ENCODE measurements at places on chromosomes 11 and 22. TPM values are rescaled to one million over a fixed set of nuclear protein-coding genes. Genes with fewer than 3 reads are reported as not detected.
A peak's percentile ranks its signal among the peaks of the same experiment; 100 is the strongest.

GRCh38 chr11:71144010-71144409, 108.4 kb downstream of the SHANK2 start:
- no peaks in the 10 kb centered on the region for H3K4me1 ChIP-seq
- no peaks in the 10 kb centered on the region for H3K27me3 ChIP-seq
- H3K36me3 ChIP-seq = no peaks in the 10 kb centered on the region
- H3K4me3 ChIP-seq = no peak overlapping the region
- no peak overlapping the region for H3K27ac ChIP-seq

The CCDC116 gene
- total RNA-seq = 0.20 TPM

DNA sequence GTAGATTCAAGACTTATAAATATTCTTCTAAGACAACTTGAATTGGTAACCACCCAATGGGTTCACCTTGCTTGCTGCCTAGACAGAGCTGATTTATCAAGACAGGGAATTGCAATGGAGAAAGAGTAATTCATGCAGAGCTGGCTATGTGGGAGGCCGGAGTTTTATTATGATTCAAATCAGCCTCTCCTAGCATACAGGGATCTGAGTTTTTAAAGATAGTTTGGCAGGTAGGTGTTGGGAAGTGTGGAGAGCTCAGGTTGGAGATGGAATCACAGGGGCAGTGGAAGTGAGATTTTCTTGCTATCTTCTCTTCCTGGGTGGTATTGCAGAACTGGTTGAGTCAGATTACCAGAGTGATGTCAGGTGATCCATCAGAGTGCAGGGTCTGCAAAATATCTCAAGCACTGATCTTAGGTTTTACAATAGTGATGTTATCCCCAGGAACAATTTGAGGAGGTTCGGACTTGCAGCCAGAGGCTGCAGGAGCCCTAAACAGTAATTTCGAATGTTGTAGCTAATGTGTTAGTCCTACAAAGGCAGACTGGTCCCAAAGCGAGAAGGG, 1448.6 kb upstream of the RAG2 start:
- no peak overlapping the region for H3K4me3 ChIP-seq
- H3K27me3 ChIP-seq = no peaks in the 10 kb centered on the region
- no peaks in the 10 kb centered on the region for H3K36me3 ChIP-seq
- no peak overlapping the region for H3K27ac ChIP-seq
- no peaks in the 10 kb centered on the region for H3K4me1 ChIP-seq

DNA sequence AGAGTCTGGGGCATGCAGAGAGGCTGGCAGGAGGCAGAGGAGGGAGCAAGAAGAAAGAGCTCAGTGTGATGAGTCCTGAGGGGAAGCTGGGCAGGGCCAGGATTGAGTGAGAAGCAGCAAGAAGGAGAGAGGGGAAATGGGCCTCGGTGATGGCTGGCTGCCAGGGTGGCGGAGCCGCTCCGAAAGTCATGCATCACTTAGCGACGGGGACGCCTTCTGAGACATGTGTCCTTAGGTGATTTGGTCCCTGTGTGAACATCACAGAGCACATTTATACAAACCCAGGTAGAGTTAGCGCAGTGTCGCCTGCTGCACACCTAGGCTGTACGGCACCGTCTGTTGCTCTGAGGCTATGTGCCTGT, 15.1 kb downstream of the TBC1D22A start:
- H3K4me3 ChIP-seq = no peak overlapping the region
- H3K36me3 ChIP-seq = peaks cover 2% of the 10 kb centered on the region
- H3K27ac ChIP-seq = peak overlapping the region; percentile 71
- DNase-seq = peak; percentile 54
- peaks cover 66% of the 10 kb centered on the region for H3K4me1 ChIP-seq

The TNNI2 gene
- 0.50 TPM for total RNA-seq

GRCh38 chr11:101741479-101742175, 157.8 kb upstream of the TRPC6 start:
- no peak overlapping the region for H3K4me3 ChIP-seq
- H3K4me1 ChIP-seq = no peaks in the 10 kb centered on the region
- no peak for DNase-seq
- H3K27me3 ChIP-seq = no peaks in the 10 kb centered on the region
- H3K27ac ChIP-seq = no peak overlapping the region

DNA sequence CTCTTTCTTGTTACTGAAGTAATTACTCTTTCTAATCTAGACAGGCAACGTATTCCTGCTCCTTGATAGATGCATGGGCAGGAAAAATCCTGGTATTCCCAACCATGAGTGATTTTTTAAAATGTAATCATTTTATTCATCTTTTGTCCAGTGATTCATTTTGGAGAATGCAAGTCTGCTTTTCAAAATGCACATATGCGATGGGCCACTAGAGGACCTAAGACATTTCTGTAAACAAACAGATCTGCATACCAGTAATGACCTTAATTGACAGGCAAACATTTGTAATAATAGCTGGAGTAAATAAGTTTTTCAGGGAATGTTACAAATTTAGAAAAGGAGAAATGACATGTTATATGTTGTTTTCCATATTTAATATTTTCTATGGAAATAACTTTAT, 1167.6 kb downstream of the JRKL start:
- H3K27me3 ChIP-seq = no peaks in the 10 kb centered on the region
- no peak for DNase-seq
- no peaks in the 10 kb centered on the region for H3K36me3 ChIP-seq
- H3K4me3 ChIP-seq = no peak overlapping the region

DNA sequence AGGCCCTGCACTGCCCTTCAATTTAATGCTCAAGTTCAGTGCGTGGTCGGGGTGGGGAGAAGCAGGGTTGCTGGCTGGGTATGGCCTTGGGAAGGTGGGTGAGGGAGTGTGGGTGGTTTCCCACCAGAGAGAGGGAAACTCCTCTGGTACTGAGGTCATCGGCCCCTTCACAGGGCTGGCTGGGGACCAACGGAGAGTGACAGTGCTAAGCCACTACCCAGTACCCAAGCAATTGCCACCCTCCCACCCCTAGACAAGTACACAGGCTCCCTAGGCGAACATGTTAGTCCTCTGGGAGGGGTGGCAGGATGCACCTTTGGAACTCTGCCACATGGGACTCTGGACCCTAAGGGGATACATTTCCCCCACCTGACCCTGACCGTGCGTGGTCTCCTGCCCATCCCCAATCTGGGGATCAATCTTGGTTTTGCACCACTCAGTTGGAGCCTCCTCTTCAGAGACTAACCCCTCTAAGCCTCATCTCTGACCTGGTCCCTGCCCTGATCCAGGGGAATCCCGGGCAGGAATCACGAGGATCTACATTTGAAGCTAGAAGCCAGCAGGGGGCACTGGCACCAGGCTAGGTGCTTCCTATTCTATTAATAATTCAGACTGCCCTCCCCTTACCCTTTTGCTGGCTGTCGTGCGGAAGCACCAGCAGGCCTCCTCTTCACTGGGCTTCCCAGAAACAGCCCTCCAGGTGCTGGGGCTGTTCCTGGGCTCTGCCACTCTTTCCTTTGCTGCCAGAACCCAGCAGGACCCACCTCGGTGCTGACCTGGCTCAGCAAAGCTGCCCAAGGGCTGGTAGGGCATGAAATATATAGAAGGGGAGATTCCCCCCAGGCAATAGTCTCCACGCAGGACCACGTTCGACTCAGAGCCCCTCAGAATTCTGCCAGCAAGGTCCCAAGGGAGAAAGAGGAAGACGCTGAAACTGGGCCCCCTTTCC, 377.7 kb downstream of the TENM4 start:
- no peak overlapping the region for H3K4me3 ChIP-seq
- no peak overlapping the region for H3K27ac ChIP-seq
- no peak for DNase-seq
- no peaks in the 10 kb centered on the region for H3K27me3 ChIP-seq

DNA sequence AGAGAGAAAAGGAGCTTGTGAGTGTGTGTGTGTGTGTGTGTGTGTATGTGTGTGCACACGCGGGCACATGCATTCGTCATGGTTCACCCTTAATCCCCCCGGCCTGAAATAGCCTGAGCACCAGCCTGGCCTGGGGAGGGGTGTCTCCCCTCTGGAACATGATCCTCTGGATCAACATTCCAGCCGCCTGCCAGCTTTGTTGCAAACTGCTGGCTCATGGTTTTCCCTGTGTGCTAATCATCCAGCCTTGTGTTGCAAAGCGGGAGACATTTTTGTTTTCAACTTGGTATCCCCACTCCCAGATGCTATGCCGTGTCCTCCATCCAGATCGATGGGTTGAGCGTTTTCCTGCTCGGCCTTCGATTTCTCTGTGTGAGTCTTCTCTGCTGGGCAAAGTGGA, 94.3 kb downstream of the FEZ1 start:
- no peaks in the 10 kb centered on the region for H3K36me3 ChIP-seq
- H3K27me3 ChIP-seq = peaks cover 20% of the 10 kb centered on the region
- DNase-seq = no peak
- no peak overlapping the region for H3K4me3 ChIP-seq
- no peak overlapping the region for H3K27ac ChIP-seq

- H3K27me3 ChIP-seq = no peaks in the 10 kb centered on the region
- DNase-seq = no peak
- H3K4me3 ChIP-seq = no peak overlapping the region
- H3K27ac ChIP-seq = no peak overlapping the region
- H3K36me3 ChIP-seq = no peaks in the 10 kb centered on the region
- no peaks in the 10 kb centered on the region for H3K4me1 ChIP-seq
These were observed 42.1 kb downstream of the SCUBE1 start for GRCh38 chr22:43300891-43301676.

- H3K4me1 ChIP-seq = no peaks in the 10 kb centered on the region
- H3K36me3 ChIP-seq = no peaks in the 10 kb centered on the region
- no peak overlapping the region for H3K27ac ChIP-seq
- no peak for DNase-seq
These were observed 98.6 kb downstream of the TTC28 start for GRCh38 chr22:28581016-28581415.

DNA sequence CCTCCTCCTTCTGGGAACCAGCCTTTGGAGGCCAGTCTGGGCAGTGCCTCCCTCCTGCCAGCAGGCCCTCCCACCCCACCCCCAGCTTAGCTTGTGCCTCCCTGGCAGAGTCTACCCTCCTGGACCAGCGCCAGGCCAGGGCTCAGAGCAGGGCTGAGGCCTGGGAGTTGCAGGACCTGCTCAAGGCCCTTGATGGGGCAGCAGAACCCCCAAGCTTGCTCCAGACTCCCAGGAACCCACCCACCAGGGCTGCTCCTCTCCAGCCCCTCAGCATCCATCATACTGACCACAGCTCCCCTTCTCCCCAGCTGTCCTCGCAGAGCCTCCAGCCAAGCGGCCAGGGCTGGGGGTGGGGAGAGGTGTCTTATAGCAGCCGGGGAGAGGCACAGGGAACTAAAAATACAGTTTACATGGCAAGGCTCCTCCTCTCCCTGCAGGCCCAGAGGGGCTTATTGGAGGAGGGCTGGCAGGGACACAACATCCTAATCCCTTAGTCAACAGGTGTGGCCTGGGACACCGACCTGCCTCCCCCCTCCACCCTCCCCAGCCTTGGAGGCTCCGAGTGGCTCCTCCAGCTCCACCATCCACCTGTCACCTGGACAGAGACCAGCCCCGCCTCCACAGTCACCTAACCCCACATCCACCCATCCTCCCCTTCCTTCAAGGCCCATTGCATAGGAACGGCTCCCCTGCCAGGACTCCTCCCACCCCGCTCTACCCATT, 5.2 kb upstream of the MB start:
- peaks cover 9% of the 10 kb centered on the region for H3K4me1 ChIP-seq
- no peaks in the 10 kb centered on the region for H3K27me3 ChIP-seq
- no peak for DNase-seq
- no peaks in the 10 kb centered on the region for H3K36me3 ChIP-seq
- H3K4me3 ChIP-seq = no peak overlapping the region
- H3K27ac ChIP-seq = no peak overlapping the region

GRCh38 chr11:111634981-111635705, 32.9 kb downstream of the SIK2 start:
- H3K36me3 ChIP-seq = peaks cover 4% of the 10 kb centered on the region
- no peaks in the 10 kb centered on the region for H3K27me3 ChIP-seq
- no peaks in the 10 kb centered on the region for H3K4me1 ChIP-seq
- H3K4me3 ChIP-seq = no peak overlapping the region
- no peak overlapping the region for H3K27ac ChIP-seq

The NRIP3 gene
- total RNA-seq = 4.6 TPM

The OR8A1 gene
- not detected for total RNA-seq

The NPTXR gene
- total RNA-seq = 4.2 TPM

The NPAT gene
- 28.9 TPM for total RNA-seq

The SYT13 gene
- total RNA-seq = not detected

DNA sequence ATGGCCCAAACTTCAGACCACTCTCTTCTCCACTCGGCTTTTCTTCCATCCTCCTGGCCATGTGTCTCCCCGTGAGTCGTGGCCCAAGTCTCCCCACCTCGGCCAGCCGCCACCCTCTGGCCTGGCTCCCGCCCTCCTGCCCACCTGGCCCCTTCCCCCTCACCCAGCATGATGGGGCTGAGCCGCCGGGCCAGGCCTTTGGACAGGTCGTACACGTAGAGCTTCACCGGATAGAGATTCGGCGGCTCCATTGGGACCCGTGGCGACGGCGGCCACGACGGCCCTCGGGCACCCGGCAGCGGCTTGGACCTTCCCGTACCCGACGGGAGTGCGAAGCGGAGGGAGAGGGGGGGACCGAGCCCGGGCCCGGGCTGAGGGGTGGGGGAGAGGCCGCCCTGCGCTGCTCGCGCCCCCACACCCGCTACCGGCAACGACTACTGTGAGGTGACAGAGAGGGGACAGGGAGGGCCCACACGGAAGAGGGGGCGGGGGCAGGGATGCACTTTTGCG, at the start of gene DESI1:
Gene DESI1, minus strand, starts transcription at position 455 of the 510 bp plus-strand sequence. Its CDS starts 204 bp downstream, at position 251.
- H3K36me3 ChIP-seq = peaks cover 22% of the 10 kb centered on the region
- H3K27me3 ChIP-seq = no peaks in the 10 kb centered on the region
- H3K4me1 ChIP-seq = peaks cover 39% of the 10 kb centered on the region

- peaks cover 4% of the 10 kb centered on the region for H3K27me3 ChIP-seq
- no peaks in the 10 kb centered on the region for H3K4me1 ChIP-seq
- H3K27ac ChIP-seq = no peak overlapping the region
- DNase-seq = peak; percentile 42
- no peak overlapping the region for H3K4me3 ChIP-seq
These were observed 2.3 kb downstream of the KRTAP5-11 start for GRCh38 chr11:71580057-71581003.

DNA sequence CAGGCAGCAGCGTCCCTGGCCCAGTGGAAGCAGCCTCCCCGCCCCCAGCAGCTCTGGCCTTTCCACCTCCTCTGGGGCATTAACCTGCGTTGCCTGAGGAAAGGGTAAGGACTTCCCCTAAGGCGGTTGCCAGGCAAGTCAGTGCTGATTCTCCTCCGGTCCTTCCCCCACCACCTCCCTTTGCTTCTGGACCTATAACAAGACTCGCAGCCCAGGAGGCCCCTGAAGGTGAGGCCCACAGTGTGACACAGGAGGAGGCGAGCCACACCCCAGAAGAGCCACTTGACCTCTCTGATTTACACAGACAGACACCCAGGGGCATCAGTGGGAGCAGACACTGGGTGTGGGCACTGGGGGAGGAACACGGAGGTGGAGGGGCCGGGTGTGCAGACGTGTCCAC, 35.4 kb downstream of the ASCL2 start:
- H3K27me3 ChIP-seq = no peaks in the 10 kb centered on the region
- no peaks in the 10 kb centered on the region for H3K4me1 ChIP-seq
- no peak overlapping the region for H3K4me3 ChIP-seq

GRCh38 chr11:76201672-76202412, 4.5 kb downstream of the WNT11 start:
- no peak for DNase-seq
- peaks cover 14% of the 10 kb centered on the region for H3K4me1 ChIP-seq
- no peak overlapping the region for H3K27ac ChIP-seq
- no peaks in the 10 kb centered on the region for H3K36me3 ChIP-seq
- no peak overlapping the region for H3K4me3 ChIP-seq

Data from CD4-positive, alpha-beta T cell (primary cell).